ENCODE measurements at places on chromosomes 7 and 10. TPM values are rescaled to one million over a fixed set of nuclear protein-coding genes. Genes with fewer than 3 reads are reported as not detected.

Gene RHOBTB1
- 55.4 TPM for total RNA-seq

Gene CTBP2
- 44.2 TPM for total RNA-seq

GRCh38 chr7:34190299-34190698, 285.0 kb downstream of the BMPER start:
- no peak for DNase-seq

DNA sequence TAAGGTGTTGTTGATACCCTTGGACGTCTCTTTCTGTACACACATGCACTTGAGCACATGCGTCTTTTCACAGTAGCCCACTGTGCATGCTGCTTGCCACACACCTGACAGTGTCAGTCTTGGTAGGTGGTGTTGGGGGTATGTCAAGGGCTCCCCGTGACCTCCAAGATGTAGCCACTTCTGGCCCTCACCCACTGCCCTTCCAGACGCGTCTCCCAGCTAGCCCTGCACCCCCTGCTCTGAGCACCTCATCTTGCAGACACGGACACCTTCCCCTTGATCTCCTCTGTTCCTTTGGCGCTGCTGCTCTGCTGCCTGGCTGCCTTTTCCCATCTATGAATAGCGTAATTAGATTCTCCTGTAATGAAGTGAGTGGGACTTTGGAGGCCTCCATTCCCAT, 75.2 kb upstream of the TNS3 start:
- DNase-seq = no peak

- DNase-seq = no peak
Measured at GRCh38 chr10:1524540-1524939, 212.8 kb downstream of the ADARB2 start.

All from spinal cord (tissue), 10 donors.